ENCODE measurements at places on chromosomes 2 and 18.

DNA sequence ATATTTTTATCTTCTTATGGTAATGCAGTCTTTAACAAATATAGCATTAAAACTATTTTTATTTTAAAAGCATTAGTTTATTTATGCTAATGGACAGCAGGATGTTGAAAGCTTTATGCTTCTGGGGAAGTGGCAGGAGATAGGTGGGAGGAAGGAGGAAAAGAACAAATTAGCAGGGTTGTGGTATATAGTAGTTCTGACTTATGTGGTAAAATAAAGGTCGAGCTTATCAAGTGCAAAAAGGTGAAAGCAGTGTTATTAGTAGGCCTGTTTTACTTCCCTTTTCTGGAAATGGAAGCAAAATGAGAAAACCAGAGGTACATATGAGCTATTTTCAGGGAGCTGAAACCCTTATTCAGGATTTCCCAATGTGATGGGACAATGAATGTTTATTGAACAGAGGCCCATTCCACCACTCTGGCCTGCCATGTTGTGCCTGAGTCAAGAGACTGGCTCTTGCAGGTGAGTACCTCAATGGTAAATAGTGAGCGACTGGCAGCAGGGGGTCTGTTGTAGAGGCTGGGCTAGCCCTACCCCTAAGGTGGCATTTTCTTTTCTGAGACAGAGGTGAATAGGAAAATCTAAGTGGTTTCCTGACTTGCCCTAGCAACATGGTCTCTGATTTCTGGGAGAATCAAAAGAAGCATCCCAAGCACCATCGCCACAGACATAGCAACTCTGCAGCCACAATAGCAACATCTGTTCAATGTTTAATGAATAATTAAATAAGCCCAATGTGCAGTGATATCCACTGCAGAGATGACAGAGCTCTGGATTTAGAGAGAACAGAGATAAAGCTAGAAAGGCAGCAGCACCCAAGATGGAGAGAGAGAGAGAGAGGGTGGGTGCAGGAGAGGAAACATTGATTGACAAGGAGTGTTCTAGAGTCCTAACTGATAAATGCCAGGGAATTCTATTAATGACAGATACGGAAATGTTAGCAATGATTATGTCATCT, 119.7 kb downstream of the UPP2 start:
- no peak for DNase-seq

GRCh38 chr2:145744541-145745386, 1224.8 kb upstream of the ZEB2 start:
- no peak for DNase-seq

DNA sequence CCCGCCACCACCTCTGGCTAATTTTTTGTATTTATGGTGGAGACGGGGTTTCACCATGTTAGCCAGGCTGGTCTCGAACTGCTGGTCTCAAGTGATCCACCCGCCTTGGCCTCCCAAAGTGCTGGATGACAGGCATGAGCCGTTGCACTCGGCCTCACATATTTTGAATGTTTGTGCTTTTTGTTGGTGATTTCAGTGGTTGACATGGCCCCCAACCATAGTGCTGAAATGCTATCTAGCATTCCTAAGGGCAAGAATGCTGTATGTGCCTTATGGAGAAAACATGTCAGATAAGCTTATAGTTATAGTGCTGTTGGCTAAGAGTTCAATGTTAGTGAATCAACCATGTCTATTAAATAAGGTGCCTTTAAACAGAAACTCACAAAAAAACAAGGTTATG, 8.9 kb downstream of the ZAP70 start:
- no peak for DNase-seq

GRCh38 chr18:54607213-54608027, 16.4 kb downstream of the DYNAP start:
- DNase-seq, result no peak

DNA sequence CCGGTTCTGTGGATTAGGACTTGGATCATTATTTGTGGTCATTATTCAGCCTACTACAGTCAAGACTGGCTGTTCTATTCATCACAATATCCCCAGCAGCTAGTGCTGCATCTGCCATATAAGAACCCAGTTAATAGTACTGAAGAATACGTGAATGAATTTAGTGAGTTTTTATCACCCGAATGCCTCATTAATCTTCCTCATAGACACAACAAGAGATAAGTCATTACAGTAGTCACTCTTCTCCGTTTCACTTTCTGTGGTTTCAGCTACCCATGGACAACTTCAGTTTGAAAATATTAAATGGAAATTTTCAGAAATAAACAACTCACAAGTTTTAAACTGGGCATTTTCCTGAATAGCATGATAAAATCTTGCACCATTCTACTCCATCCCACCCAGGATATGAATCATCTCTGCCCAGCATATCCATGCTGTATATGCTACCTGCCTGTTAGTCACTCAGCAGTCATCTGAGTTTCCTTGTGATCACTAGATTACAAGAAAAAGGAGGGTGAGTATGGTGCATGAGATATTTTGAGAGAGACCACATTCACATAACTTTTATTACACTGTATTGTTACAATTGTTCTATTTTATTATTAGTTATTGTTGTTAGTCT, 363.7 kb upstream of the CHAC2 start:
- DNase-seq, result no peak

- DNase-seq, result no peak
Observed at GRCh38 chr2:120984046-120984445, 248.4 kb downstream of the GLI2 start.

DNA sequence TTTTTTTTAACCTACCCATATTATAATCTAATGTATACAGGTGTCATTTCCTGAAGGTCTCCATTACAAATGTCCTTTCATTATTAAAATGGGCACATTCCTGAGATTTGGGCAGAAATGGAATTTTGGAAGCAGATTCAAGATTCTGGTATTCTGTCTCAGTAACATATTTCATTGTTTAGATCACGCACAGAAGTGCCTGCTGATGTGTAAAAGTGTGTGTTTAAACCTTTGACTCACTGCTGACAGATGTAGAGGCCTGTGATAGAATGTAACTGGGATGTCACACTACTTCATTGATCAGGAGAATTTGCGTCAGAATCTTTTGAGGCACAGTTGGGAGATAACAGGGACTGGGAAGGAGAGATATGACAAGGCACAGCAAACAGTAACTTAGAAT, 276.8 kb upstream of the EPAS1 start:
- no peak for DNase-seq

GRCh38 chr2:88452980-88453582, 588 bp upstream of the FOXI3 start:
- DNase-seq, result no peak

DNA sequence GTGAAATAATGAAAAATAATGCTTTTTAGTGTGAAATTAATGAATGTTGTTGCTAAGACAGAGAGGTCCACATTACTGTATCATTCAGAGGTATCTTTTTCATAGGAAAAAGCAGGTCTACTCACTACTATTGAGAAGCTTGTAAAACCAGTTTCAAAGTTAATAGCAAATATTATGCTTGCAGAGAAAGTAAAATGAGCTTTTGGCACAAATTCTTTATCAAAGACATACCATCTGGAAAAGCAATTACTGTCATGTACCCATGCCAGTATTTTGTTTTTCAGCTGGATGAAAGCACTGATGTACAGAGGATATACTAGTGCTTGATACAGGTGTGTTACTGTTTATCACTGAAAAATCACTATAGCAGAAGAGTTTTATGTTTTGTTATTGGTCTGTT, 77.5 kb downstream of the NCOA1 start:
- no peak for DNase-seq

- no peak for DNase-seq
Observed at GRCh38 chr2:74763962-74764428, 69.9 kb upstream of the HK2 start.

DNA sequence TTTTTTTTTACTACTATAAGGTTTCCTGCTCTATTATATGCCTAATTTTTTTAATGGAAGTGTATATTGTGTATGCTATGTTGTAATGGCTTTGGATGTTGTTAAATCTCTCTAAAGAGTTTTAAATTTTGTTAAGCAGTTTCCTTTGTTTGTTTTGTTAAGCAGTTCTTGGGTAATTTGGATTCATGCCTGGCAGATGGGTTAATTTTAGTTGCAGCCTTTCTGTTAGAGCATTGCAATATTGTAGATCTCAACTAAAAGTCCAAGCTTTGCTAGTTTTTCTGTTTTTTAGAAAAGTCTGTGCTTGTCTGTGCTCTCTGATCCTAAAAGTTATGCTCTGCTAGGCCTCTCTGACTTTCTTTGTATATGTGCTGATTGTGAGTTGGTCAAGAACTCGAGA, 1229.0 kb upstream of the NRXN1 start:
- no peak for DNase-seq

- DNase-seq, result no peak
Observed at GRCh38 chr18:51588616-51589015, 391.1 kb upstream of the MEX3C start.

DNA sequence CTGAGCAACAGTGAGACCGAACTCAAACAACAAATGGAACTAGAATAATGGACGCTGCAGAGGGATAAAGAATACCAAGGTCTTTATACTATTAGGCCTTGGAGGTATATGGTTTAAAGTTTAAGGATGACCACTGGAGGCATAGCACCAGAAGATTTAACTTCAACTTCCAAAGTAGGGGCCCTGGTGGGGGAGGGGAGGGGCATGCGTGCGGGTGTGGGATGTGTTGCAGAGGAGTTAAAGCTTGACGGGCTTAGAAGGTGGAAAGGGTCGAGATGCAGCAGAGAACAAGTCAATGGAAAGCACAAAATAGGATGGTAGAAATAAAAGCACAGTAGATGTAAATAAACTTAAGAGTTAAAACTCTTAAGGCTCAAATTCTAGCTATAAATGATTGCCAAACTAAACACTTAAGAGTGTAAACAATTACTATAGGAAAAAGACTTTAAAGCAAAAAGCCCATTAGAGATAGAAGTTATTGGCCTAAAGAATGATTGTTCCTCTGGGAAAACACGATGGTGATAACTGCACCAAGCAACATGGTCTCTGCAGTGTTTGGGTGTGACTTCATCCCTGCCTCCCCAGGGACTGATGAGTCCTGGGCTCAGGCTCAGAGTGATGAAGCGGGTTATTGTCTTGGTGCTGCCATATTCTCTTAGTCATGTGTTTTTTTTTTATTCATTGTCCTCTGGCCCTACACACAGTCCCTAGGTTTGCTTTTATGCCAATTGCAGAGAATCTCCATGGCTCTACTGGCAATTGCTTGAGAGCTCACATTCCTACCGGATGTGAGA, 13.0 kb downstream of the RRM2 start:
- no peak for DNase-seq

DNA sequence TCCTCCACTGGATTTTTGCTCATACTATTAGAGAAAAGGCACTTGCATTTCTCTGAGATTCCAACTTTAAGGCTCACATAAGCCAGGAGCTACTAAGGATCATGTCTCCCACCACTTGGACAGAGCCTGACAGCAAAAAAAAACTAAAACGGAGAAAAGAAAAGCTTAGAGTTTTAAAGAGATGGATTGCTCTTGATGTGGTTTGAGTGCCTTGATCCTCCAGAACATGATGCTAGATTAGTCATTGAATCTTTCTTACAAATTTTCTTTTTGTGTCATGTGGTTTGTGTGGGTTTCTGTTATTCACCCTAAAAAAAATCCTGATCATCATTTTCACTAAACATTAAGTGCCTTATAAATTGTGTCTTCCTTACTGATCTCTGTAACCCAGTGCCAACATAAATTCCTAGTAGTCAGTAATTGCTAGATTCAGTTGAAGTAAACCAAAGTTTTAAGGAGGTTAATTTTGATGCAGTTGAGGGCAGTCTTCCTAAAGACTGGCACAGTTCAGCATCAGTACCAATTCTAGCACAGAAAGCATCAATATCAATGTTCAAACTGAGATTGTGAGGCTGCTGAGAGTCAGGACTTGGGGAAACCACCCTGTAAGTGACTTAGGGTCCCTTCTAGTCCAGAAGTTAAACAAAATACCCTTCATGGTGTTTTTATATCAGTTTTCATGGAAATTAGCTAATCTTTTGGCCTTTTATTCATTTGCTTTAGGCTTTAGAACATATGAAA, 206.3 kb downstream of the RAD51AP2 start:
- DNase-seq, result no peak

- no peak for DNase-seq
Observed at GRCh38 chr18:55307505-55307904, 280.5 kb downstream of the TCF4 start.

GRCh38 chr2:241268716-241269445, 46.6 kb downstream of the HDLBP start:
- no peak for DNase-seq

- DNase-seq, result no peak
Observed at GRCh38 chr2:9738535-9739496, 104.5 kb upstream of the TAF1B start.

GRCh38 chr2:152037743-152038435, 61.0 kb downstream of the CACNB4 start:
- no peak for DNase-seq

- no peak for DNase-seq
Observed at GRCh38 chr18:54060343-54061005, 164.0 kb downstream of the MBD2 start.

DNA sequence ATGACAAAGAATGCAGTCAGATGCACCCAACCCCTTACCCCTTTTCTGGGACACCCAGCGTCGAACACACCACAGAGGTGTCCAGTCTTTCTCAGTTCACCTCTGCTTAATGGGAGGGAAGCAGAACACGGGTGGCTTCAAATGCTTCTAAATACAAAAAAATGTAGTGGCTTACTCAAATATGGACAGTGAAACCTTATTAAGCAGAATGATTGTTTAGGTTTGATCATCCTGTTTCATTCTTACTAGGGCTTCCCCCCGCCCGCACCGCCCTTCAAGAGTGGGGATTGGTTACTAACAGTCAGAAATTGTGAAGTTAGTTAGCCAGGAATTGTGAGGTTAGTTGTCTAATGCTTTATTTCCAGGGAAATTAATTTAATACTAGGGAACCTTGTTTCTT, 21.6 kb downstream of the ATG16L1 start:
- no peak for DNase-seq

- DNase-seq, result no peak
Observed at GRCh38 chr2:107062599-107063220, 176.7 kb upstream of the ST6GAL2 start.

GRCh38 chr18:67463829-67464228, 52.7 kb downstream of the DSEL start:
- DNase-seq, result no peak

- no peak for DNase-seq
Observed at GRCh38 chr2:101270700-101271259, 18.1 kb downstream of the CNOT11 start.

DNA sequence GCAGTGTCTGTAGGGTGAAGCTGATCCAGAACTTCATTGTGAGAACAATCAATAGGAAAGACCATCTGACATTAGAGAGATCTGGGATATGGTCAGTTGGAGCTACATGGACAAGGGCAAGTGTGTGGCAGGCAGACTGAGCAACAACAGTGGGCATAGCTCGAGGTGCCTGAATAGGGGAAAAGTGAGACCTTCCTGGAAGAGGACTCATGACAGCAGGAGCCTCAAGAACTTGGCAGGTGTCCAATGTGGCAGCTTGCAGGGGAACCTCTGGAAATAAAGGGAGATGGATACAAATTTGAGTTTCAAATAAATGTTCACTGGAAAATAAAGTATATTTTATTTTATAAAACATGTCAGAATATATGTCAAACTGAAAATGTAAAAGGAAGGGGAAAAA, 117.9 kb downstream of the TANC1 start:
- no peak for DNase-seq
